CD4-positive, alpha-beta T cell treated with Interleukin-17A for 1 hour (primary cell): ENCODE measurements at places on chromosomes 3 and 15.

DNA sequence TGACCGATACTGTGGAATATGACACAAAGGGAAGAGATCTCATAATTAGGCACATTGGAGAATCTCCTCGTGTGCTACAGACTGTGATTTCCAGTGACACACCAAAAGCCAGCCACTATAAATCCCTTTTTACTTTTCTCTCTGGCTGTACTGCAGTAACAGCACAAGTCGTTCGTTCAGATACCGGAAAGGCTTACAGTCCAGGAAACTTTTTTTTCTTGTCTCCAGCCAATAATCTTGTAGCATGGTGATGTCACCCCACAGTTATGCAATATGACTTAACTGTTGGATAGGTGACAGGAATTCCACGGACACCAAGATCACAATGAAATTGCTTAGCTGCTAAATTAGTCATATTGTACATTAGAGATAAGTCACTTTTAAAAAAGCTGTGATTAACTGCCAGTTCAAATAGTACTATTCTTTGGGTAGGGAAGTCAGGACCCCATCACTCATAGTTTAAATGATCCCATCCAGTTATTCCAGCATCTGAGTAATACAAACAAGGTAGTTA lies 36.3 kb upstream of the TSC22D2 start:
- no peak for DNase-seq

GRCh38 chr3:16559653-16560365 lies 45.4 kb downstream of the DAZL start:
- DNase-seq, result no peak

GRCh38 chr15:50747523-50747922 lies 18.0 kb downstream of the SPPL2A start:
- DNase-seq, result no peak

GRCh38 chr3:138371070-138371965 lies 22.9 kb downstream of the MRAS start:
- peak; percentile 22 for DNase-seq

- peak; percentile 39 for DNase-seq
Measured at GRCh38 chr3:151265866-151266265, 12.5 kb downstream of the P2RY14 start.

DNA sequence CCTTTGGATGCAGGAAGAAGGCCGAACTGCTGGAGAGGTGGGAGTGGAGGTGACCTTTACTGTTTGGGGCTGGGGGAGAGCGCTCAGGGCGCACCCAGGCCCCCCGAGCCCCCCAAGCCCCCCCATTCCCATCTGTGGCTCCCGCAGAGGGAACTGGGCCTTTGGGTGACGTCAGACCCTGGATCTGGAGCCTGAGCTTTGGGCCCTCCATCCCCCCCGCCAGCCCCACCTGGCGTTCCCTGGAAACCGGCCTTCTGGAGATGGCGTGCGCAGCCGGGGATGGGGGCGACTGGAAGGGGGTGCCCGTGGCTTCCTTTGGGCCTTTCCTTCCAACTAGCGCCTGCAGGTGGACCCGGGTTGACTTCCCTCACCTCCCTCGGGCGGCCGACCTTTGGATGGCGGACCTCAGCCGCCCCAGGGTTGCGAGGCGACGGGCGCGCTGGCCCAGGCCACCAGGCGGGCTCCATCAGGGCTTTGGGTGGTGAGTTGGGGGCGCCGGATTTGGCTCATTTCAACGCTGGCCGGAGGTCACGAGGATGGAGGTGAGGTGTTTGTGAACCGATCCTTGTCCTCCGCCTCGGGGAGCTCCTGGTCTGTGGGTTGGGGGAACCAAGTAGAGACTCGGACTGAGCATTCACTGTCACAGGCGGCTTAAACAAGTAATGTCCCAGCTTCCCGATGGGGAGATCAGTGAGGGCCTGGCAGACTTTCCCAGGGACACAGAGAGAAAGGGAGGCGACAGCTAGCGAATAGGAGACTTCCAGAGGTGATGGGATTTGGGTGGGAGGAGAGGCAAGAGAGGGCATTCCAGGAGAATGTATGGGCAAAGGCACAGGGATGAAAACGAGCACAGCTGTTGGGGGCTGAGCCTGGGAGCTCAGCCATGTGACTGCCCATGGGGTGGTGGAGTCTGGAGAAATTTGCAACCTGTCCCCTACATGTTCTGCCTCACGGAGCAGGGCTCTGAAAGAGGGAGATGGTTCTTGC lies 709 bp downstream of the SCAMP5 start:
- DNase-seq, result no peak

DNA sequence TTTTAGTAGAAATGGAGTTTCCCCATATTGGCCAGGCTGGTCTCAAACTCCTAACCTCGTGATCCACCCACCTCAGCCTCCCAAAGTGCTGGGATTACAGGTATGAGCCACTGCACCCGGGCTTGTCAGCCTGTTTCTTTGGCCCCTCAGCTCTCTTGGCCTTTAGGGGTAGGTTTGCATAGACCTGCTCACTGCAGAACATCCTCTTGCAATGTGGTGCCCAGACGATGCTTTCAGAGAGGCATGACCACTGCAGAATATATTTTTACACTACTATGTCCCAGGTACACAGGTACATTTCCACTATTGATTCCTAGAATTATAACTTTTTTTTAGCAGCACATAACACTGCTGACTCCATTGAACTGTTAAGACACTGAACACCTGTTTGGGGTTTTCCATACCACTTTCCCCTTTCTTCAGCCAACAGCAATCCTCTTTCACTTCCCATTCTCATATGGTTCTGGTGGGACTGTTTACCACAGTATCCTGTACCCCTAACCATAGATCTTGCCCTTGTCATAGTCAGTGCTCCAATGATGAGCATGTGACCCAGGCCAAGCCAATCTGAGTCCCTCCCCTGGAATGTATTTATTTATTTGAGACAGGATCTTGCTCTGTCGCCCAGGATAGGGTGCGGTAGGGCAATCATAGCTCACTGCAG lies 21.1 kb downstream of the CCDC32 start:
- no peak for DNase-seq

DNA sequence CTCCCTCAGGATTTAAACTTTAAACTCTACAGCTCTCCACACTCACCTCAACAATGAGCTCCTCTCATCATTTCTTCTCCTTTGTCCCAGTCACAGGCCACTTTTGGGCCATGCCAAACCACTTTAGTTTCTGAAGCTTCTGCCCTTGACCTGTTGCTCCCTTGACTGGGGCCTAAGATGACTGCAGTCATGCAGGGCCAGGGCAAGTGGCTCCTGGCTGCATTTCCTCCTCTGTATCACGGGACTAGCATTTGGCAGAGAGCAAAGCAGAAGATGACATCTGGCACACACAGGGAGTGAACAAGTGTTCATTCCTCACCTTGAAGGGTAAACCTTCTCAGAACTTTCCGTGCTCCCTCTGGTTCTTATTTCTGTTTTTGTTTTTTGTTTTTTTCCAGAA lies 136.9 kb downstream of the PDE8A start:
- no peak for DNase-seq

DNA sequence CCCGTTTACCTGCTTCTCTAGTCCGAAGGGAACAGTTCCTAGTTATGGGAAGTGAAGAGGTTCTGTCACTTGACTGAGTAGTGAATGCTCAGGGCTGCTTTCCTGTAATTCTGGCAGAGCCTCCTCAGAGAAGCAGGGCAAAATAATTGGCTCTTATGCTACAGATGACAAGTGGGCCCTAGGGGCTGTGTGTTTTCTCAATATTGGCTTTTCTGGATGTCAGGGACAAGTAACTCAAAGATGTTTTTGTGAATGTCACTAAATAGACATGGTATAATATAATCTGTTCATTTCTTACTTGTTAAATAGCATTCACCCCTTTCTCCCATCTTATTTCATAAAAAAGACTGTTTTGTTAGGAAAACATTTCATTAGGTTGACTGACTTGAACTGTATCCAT lies 40.1 kb downstream of the SGO1 start:
- DNase-seq, result no peak

GRCh38 chr15:70632491-70633102 lies 130.8 kb downstream of the UACA start:
- DNase-seq, result no peak

GRCh38 chr15:53323191-53323590 lies 436.3 kb downstream of the WDR72 start:
- no peak for DNase-seq

- DNase-seq, result no peak
Measured at GRCh38 chr3:155019575-155019974, 60.5 kb upstream of the MME start.

GRCh38 chr3:127037971-127038446 lies 55.1 kb downstream of the PLXNA1 start:
- DNase-seq, result no peak

- DNase-seq, result no peak
Measured at GRCh38 chr3:133644768-133645167, 17.0 kb downstream of the TOPBP1 start.

GRCh38 chr3:59764171-59764570 lies 714.3 kb upstream of the CFAP20DC start:
- DNase-seq, result no peak

GRCh38 chr3:25916321-25916720 lies 126.4 kb downstream of the OXSM start:
- no peak for DNase-seq

GRCh38 chr3:71258116-71258515 lies 325.4 kb downstream of the FOXP1 start:
- no peak for DNase-seq

- no peak for DNase-seq
Measured at GRCh38 chr15:44595656-44596510, 58.9 kb downstream of the EIF3J start.

DNA sequence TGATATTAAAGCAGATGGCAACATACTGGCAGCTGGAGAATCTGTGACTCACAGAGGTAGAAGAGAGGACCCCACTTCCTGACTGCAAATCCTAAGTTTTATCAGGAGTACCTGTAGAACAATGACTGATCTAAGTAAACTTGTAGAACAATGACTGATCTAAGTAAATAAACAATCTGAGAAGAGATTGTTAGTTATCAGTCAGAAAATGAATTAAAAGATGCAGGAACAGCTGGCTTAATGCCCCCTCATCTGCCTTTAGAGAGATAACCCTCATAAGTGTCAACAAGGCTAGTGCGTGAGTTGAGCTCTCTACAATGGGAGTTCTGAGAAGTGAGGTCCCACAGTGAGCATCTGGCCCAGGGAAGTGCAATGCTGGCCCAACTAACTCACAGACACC lies 14.6 kb downstream of the ACAD11 start:
- DNase-seq, result no peak

GRCh38 chr3:54032598-54032997 lies 89.8 kb upstream of the CACNA2D3 start:
- DNase-seq, result no peak

- no peak for DNase-seq
Measured at GRCh38 chr3:49554633-49555265, 472 bp downstream of the BSN start.

DNA sequence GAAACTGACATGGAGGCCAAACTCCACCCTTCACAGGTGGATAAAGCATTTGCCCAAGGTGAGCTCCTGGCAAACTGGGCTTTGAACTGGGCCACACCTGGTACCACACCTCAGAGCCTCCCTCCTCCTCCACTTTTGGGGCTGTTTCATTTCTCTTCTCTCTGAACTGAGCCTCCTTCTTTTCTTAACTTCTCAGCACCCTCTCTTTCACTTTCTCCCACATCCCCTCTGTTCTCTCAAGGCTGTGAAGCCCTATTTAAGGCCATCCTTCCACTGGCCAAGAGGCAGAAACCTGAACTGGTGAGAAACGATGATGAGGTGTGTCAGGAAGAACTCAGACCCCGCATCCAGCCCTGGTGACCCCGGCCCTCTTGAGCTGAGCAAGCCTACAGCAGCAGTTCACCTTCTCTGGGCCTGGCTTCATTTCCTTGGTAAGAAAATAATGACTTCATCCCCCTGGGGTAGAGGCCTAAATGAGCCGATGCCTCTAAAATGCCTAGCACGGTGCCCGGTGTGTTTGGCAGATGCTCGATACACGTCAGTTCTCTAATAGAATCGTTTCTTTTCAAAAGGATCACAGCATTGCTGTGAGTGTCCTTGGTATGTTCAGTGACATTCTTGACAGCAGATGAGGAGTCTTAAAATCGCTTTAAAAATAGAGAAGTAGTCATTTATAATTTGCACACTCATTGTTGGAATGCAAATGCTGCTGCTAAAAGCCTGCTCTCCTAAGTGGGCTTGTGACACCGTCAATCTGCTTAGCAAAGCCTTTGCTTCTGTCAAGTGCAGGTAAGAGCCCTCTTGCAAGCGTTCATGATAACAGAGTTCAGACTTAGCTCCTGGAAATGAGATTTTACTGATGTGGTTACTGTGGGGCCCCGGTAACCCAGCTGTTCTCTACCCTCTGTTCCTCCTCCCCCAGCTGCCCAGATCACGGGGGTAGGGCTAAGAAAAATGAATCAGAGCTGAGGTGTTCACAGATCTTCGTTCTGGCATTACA lies 97.7 kb upstream of the ATP2B2 start:
- DNase-seq, result peak; percentile 72

- no peak for DNase-seq
Measured at GRCh38 chr15:77168616-77169015, 97.7 kb upstream of the TSPAN3 start.

DNA sequence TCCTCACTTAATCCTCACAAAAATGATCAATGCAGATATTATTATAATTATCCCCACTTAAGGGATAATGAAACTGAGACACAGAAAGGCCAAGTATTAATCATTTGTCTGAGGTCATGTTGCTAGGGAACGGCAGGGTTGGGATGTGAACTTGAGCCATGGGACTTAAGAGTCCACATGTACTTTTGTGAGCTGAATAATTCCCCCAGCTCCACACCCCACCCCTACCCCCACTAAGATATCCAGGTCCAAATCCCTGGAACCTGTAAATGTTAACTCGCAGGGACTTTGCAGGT lies 290.5 kb upstream of the GADL1 start:
- DNase-seq, result no peak

DNA sequence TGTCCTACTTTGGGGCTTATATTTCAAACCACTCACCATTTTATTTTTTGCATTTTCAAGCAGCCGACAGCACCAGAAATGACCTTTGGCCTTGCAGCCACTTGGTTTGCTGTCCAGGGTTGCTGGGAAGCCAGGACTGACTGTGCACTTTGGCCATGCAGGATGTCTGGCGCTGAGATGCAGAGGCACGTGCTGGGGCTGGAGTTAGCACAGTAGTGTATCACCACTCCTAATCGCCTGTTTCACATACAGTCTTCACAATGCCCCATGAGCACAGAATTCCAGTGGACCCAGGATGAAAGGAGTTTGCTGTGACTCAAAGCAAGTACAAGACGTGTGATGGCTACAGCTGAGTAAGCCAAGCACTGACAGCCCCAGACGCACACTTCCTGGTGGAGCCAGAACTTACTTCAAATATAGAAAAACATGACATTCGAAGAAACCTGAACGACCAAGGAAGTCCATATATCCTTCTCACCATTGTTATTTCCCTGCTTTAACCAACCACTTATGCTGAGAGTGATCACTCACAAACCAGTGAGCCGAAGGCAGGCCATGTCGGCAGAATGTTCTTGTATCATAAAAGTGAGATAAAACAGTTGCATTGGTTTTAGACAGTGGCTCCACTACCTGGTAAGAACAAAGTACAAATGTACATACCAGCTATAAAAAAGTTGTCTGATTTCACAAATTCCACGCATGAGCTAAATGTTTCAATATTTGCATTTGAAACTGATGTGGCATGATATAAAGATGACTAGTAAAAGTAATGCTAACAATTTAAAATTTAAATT lies 16.0 kb downstream of the OCA2 start:
- DNase-seq, result no peak

GRCh38 chr3:8352475-8352874 lies 149.1 kb upstream of the LMCD1 start:
- no peak for DNase-seq
